Natural killer cell treated with Interleukin-12 subunit alpha and Interleukin-12 subunit beta and Interleukin-15 and Interleukin-18, amount 100 ng/mL, for 72 hours (primary cell): ENCODE measurements at places on chromosomes 7 and 10. TPM values are rescaled to one million over a fixed set of nuclear protein-coding genes. Genes with fewer than 3 reads are reported as not detected.
A peak's percentile ranks its signal among the peaks of the same experiment; 100 is the strongest.

Gene SH3PXD2A
- 3.4 TPM for total RNA-seq

- H3K27ac ChIP-seq: no peak overlapping the region
- H3K36me3 ChIP-seq: no peaks in the 10 kb centered on the region
- peak overlapping the region; percentile 5 for H3K4me3 ChIP-seq
- DNase-seq: no peak
- no peaks in the 10 kb centered on the region for H3K27me3 ChIP-seq
Measured at GRCh38 chr7:126699707-126700106, 553.0 kb downstream of the GRM8 start.

- H3K27ac ChIP-seq: peak within 1 kb of the TSS; percentile 46
- H3K4me1 ChIP-seq: peaks cover 16% of the 10 kb centered on the region
- peak; percentile 84 for DNase-seq
- no peaks in the 10 kb centered on the region for H3K27me3 ChIP-seq
- H3K36me3 ChIP-seq: no peaks in the 10 kb centered on the region
- peak within 1 kb of the TSS; percentile 86 for H3K4me3 ChIP-seq
Measured at GRCh38 chr10:79068562-79069324, at the start of gene ZMIZ1. TSS of gene ZMIZ1 (plus strand) at chr10:79068966. CDS start at chr10:79201633, 132,667 bp downstream.

GRCh38 chr7:149713731-149714068 lies 59.7 kb downstream of the ZNF467 start:
- no peak overlapping the region for H3K27ac ChIP-seq
- peak overlapping the region; percentile 60 for H3K4me3 ChIP-seq
- no peak for DNase-seq
- peaks cover under 1% of the 10 kb centered on the region for H3K27me3 ChIP-seq
- peaks cover 21% of the 10 kb centered on the region for H3K36me3 ChIP-seq

- H3K36me3 ChIP-seq: peaks cover 16% of the 10 kb centered on the region
- peaks cover 59% of the 10 kb centered on the region for H3K4me1 ChIP-seq
- no peak for DNase-seq
- no peaks in the 10 kb centered on the region for H3K27me3 ChIP-seq
- H3K27ac ChIP-seq: peak overlapping the region; percentile 99
- peak overlapping the region; percentile 87 for H3K4me3 ChIP-seq
Measured at GRCh38 chr10:14571866-14572507, 202.7 kb downstream of the FAM107B start.

GRCh38 chr10:80462299-80462980 lies 8.3 kb downstream of the TSPAN14 start:
- H3K4me3 ChIP-seq: peak overlapping the region; percentile 5
- no peaks in the 10 kb centered on the region for H3K27me3 ChIP-seq
- H3K4me1 ChIP-seq: peaks cover 96% of the 10 kb centered on the region
- DNase-seq: no peak
- H3K36me3 ChIP-seq: peaks cover 4% of the 10 kb centered on the region
